ENCODE measurements at places on chromosomes 12 and 14.

DNA sequence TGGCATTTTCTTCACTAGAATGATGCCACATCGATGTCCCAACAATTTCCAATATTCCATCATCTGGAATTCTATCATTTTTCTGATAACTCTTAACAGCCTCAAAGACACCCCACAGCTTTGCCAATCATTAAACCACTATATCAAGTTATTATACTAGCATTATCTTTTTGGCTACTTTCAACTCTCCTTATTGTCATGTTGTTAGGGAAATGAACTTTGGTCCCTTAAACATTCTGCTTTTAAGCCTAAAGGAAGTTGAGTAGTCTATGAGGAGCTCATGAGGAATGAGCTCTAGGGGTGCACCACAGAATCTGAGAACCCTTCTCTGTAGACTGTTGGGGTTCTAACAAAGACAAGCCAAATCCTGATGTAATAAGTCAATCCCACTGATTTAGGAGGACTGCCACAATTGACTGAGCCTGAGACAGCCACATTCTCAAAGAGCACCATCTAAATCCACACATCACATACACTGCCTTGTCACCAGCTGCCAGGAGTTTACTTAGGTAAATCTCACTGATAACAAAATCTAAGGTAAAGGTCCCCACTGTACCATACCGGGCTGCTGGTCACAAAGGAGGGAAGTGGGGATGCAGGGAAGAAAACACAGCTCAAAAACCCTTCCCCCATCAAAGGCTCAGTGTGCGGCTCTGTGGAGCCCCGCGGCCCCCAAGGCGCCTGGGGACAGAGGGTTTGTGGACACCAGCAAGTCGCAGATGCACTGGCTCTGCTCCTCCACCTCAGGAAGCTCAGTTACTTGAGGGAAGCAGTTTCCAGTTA, 58.2 kb downstream of the SETD3 start:
- DNase-seq, result no peak

GRCh38 chr12:74539261-74539660, 1.6 kb downstream of the ATXN7L3B start:
- no peak for DNase-seq

- DNase-seq, result no peak
Observed at GRCh38 chr14:62015945-62016344, 253.7 kb downstream of the SNAPC1 start.

- no peak for DNase-seq
Observed at GRCh38 chr14:32692441-32692840, 246.2 kb upstream of the NPAS3 start.

DNA sequence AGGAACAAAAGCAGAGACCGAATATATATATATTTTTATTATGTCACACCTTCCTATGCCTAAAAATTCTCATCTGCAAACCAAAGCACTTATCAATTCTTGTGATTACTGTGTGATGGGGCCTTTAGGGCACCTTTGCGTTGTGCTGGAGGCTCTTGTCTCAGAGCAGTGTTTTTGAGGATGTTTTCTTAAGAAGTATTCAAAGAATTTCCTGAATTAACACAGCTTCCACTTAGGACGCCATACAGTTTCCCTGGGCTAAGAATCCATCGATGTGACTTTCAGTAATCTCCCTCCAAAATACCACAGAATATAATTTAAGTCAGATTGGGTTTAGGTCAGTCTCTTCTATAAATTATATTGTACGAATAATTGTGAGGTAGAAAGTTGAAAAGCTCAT, 22.0 kb upstream of the HIF1A start:
- no peak for DNase-seq

DNA sequence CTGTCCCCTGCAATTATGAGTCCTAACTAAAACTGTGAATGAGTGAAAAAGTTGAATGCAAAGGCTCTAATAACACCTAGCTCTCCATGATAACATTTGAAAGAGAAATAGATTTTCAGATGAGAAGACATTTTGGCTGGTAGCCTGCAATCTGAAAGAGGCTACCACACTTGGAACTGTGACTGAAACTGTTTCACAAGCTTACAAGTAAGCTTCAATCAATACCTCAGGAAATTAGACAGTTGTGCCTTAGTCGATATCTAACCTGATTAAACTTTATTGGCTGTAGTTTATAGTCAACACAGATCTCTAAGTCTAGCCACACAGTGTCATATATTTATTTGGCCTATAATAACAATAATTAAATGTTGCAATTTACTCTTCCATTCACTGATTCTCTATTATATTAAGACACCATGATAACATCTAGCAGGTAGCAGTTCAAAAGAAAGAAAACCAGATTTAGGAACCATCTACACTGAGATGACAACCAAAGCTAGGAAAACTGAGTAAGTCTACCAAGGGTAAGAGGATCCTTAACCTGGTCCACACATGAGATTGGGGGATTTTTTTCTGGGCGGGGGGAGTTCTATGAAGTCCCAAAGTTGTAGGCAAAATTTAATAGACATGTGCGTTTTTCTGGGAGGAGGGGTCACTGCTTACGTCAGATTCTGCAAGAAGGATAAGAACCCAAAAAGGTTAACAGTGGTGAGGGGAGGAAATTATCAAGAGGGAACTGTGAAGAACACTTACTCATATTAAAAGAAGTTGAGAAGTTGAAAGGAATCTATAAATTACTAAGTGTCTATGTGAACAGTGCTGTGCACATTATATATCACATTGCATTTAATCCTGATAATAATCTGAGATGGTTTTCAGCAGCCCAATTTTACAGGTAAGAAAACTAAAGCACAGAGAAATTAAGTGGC, 65.8 kb downstream of the NUMB start:
- no peak for DNase-seq
